HFFc6 (cell line): ENCODE measurements at places on chromosomes 16 and 17.

DNA sequence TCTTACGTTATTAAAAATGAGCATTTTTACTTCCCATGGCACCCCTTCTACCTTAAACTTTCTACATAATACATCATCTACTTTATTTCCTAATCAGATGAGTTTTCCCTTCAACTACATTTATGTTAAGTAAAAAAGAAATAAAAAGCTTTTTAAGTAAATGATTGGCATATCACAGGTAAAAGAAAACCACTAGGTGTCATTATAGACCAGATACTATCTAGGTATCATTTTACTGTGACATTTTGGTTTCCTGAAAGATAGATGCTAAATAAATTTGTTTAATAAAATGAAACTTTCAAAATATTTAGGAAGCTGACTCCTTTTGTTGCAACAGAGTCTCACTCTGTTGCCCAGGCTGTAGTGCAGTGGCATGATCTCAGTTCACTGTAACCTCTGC is 3.8 kb upstream of the CMTM1 start:
- no peak for DNase-seq

DNA sequence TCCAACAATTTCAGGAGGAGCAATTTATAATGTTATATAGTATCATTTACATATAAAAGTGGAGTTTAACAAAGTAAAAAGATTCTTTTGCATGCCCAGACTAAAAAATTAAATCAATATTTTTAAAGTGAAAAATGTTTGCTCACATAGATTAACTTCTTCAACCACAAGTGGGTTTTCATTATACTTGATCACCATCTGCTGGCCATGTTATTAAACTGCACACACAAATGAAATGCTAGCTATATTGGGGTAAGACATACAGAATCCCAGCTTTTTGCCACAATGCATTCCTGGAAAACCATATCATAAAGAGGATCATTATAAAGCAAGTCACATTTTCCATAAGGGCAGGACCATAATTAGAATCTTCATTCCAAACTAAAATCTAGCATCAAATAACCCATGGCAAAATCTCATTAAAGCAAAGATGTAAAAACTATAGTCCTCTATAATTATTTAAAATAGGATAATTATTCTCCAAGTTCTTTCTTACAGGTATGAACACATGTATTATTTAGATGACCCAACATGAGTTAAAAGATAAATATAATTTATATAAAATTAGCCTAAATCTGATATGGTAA is 26.3 kb downstream of the CEP112 start:
- DNase-seq: peak; percentile 66

DNA sequence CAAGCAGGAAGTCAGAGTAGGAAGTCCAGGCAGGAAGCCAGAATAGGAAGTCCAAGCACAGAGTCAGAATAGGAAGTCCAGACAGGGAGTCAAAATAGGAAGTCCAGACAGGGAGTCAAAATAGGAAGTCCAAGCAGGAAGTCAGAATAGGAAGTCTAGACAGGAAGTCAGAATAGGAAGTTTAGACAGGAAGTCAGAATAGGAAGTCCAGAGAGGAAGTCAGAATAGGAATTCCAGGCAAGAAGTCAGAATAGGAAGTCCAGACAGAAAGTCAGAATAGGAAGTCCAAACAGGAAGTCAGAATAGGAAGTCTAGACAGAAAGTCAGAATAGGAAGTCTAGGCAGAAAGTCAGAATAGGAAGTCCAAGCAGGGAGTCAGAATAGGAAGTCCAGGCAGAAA is 105.3 kb upstream of the C16orf82 start:
- no peak for DNase-seq

DNA sequence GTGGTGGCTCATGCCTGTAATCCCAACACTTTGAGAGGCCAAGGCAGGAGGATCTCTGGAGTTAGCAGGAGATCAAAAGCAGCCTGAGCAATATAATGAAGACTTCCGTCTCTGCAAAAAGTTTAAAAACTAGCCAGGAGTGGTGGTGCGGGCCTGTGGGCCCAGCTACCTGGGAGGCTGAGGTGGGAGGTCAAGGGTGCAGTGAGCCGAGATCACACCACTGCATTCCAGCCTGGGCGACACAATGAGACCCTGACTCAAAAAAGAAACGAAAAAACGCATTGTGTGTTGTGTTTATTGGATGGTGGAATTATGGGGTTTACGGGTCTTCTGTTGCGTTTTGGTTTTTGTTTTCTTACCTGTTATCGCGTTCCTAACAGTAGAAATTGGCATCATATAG is 863 bp upstream of the DDX19A start:
- no peak for DNase-seq

GRCh38 chr17:8057691-8058114 is 18.8 kb downstream of the ALOX15B start:
- DNase-seq: peak; percentile 76

GRCh38 chr16:53817117-53817755 is 113.3 kb downstream of the FTO start:
- peak; percentile 82 for DNase-seq

DNA sequence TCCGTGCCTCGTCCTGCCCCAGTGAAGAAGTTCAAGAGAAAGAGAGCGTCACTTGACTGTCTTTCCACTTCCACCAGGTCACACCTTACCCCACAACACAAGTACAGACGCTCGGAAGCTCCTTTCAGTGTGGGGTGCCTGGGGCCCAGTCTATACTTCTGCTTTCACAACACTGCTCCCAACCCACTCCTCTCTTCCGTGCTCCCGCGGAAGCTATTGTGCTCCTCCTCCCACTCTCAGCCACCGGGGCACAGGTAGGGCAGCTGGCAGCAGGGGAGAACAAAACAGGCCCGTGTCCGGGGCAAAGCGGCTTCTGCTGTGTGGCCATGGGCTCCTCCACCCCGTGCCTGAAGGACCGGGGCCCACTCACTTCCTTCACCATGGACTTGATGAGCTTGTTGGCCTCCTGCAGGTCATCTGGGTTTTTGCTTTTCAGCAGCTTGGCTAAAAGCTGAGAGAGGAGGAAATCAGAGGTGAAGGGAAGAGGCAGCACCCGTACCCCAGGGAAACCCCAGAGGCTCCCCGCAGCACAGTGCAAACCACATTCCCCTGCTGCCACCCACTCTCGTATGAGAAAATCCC is 18.9 kb downstream of the GGA3 start:
- no peak for DNase-seq

DNA sequence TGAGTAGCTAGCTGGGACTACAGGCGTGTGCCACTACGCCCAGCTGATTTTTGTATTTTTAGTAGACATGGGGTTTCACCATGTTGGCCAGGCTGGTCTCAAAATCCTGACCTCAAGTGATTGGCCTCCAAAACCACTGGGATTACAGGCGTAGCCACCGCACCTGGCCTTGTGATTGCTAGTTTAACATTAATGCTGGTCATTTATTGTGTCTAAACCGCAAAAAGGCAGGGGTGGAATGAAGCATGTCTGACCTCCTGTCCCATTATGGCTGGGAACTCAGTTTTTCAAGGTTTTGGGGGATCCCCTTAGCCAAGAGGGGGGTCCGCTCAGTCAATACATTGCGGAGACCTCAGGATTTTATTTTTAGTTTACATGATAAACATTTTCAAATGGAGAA is 10.7 kb upstream of the CNGB1 start:
- no peak for DNase-seq

- peak; percentile 28 for DNase-seq
These were observed 12.5 kb downstream of the SLC22A31 start for GRCh38 chr16:89187770-89188392.
